Spleen (tissue), 13 donors: ENCODE measurements at places on chromosomes 12 and 14.
A peak's percentile ranks its signal among the peaks of the same experiment; 100 is the strongest.

DNA sequence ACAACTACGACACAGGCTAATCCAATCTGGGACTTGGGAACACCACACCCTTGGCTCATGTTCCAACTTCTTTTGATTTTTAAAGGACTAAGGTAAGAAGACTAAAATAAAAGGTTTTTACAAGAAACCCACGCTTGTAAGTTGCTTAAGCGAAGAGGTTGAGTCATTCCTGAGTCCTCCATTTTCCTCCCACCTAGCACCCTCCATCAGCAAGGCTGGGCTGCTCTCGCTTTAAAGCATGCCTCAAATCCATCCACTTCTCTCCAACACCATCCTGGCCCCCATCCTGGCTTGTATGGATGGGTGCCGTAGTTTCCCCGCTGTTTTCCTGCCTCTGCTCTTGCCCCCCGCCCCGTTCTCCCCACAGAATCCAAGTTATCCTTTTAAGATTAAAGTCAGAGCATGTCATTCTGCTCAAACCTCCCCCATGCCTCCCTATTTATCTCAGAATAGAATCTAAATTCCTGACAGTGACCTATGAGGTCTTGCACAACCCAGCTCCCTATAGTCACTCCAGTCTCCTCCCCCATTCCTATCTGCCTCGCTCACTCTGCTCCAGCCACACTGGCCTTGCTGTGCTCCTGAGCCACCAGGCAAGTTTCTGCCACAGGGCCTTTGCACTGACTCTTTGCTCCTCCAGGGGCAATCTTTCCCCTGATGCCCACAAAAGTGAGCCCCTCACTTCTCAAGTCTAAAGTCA, 34.5 kb downstream of the SCARB1 start:
- no peaks in the 10 kb centered on the region for H3K36me3 ChIP-seq
- H3K4me1 ChIP-seq: no peaks in the 10 kb centered on the region
- H3K27me3 ChIP-seq: no peaks in the 10 kb centered on the region
- H3K4me3 ChIP-seq: no peak overlapping the region

DNA sequence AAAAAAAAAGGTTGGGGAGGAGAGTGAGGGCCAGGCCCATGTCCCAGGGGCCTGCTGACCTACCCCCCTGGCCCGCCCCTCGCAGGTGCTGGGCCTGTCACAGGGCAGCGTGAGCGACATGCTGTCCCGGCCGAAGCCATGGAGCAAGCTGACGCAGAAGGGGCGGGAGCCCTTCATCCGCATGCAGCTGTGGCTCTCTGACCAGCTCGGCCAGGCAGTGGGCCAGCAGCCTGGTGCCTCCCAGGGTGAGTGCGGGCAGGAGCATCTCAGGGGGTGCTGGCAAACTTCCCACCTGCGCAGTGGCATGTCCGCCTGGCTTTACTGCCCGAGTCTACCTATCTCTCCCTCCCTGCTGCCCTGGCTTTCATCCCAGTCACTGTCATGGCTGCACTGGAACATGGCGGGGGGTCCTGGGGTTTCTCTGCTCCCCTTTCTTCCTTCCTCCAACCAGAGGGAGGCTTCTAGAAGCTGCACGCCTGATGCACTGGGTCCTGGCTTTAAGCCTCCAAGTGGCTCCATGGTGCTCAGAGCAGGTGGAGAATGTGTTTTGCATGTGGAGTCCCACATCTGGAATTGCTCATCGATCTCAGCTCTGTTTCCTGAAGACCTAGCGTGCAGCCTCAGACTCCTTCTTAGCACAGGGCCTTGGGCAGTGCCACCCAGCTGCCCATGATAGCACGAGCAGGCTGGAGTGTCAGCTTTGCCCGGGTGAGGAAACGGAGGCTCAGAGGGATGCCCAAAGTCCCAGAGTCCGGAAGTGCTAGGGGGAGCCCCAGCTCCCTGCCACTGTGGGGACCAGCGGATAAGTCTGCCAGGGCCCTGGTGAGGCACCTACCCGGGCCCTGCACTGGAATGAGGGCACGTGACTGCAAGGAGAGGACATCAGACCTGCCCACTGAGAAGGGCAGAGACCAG, 46.3 kb downstream of the PHETA1 start:
- H3K27ac ChIP-seq: no peak overlapping the region
- no peaks in the 10 kb centered on the region for H3K27me3 ChIP-seq
- H3K4me3 ChIP-seq: no peak overlapping the region
- DNase-seq: no peak

- no peak overlapping the region for H3K4me3 ChIP-seq
- no peak for DNase-seq
- no peak overlapping the region for H3K27ac ChIP-seq
- H3K4me1 ChIP-seq: peaks cover 52% of the 10 kb centered on the region
- H3K27me3 ChIP-seq: peaks cover 8% of the 10 kb centered on the region
These were observed 32.7 kb upstream of the DLK1 start for GRCh38 chr14:100693877-100694578.

GRCh38 chr14:43900173-43900655, 606.9 kb downstream of the FSCB start:
- no peaks in the 10 kb centered on the region for H3K27me3 ChIP-seq
- no peak for DNase-seq
- H3K36me3 ChIP-seq: no peaks in the 10 kb centered on the region
- no peak overlapping the region for H3K27ac ChIP-seq
- no peaks in the 10 kb centered on the region for H3K4me1 ChIP-seq
- H3K4me3 ChIP-seq: no peak overlapping the region

GRCh38 chr12:40953076-40953475, 235.0 kb upstream of the PDZRN4 start:
- no peak for DNase-seq
- H3K36me3 ChIP-seq: no peaks in the 10 kb centered on the region
- H3K4me3 ChIP-seq: no peak overlapping the region
- H3K27me3 ChIP-seq: no peaks in the 10 kb centered on the region
- no peaks in the 10 kb centered on the region for H3K4me1 ChIP-seq

DNA sequence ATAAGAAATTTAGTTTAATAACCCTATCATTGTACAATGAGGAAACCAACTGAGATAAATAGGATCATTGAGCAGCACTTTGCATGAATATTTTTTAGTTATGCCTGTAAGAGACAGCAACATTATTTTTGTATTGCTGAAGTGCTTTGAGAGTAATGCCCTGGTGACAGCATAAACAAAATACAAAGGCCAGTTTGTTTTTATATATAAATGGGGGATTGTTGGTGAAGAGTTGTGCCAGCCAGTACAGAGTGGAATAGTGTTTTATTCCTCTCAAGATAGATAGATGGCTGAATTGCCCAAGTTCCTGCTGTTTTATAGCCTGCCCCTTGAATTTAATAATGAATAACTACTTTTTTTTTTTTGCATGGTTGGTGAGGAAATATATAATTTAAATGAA, 101.8 kb downstream of the CNTN1 start:
- H3K4me1 ChIP-seq: no peaks in the 10 kb centered on the region
- DNase-seq: no peak
- H3K27me3 ChIP-seq: no peaks in the 10 kb centered on the region
- no peak overlapping the region for H3K4me3 ChIP-seq
- no peak overlapping the region for H3K27ac ChIP-seq

GRCh38 chr14:56243110-56243509, 124.9 kb downstream of the PELI2 start:
- no peaks in the 10 kb centered on the region for H3K36me3 ChIP-seq
- DNase-seq: no peak
- no peak overlapping the region for H3K27ac ChIP-seq
- no peaks in the 10 kb centered on the region for H3K27me3 ChIP-seq

DNA sequence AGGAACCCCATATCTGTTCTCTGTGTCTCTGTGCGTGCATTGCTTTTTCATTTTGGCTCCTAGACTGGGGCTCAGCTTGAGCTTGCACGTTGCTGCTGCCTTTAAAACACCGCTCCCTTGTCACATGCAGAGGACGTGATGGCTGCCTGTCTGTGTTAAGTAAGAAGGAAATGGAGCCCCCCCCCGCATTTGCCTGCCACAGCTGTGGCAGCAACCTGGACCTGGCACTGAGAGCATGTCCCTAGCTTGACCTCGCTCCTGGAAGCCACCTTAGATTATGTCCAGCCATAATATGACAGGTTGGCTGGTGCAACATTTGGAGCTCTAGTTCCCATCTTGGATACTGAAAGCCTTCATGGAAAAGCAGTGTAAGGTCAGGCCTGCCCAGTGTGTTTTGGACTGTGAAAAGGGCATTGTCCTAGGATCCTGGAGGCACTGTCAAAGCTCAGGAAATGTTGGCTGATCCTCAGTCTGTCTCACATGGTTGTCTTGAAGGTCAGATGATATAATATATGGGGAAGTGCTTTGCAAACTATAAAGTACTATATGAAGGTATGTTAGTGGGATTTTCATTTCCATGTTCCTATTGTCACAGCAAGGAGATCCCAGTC, 73.8 kb downstream of the PRKCH start:
- H3K4me3 ChIP-seq: no peak overlapping the region
- no peaks in the 10 kb centered on the region for H3K27me3 ChIP-seq
- peaks cover 100% of the 10 kb centered on the region for H3K4me1 ChIP-seq
- no peaks in the 10 kb centered on the region for H3K36me3 ChIP-seq
- no peak for DNase-seq

GRCh38 chr14:65132855-65133254, 30.5 kb upstream of the MAX start:
- no peaks in the 10 kb centered on the region for H3K36me3 ChIP-seq
- DNase-seq: no peak
- H3K27ac ChIP-seq: no peak overlapping the region

DNA sequence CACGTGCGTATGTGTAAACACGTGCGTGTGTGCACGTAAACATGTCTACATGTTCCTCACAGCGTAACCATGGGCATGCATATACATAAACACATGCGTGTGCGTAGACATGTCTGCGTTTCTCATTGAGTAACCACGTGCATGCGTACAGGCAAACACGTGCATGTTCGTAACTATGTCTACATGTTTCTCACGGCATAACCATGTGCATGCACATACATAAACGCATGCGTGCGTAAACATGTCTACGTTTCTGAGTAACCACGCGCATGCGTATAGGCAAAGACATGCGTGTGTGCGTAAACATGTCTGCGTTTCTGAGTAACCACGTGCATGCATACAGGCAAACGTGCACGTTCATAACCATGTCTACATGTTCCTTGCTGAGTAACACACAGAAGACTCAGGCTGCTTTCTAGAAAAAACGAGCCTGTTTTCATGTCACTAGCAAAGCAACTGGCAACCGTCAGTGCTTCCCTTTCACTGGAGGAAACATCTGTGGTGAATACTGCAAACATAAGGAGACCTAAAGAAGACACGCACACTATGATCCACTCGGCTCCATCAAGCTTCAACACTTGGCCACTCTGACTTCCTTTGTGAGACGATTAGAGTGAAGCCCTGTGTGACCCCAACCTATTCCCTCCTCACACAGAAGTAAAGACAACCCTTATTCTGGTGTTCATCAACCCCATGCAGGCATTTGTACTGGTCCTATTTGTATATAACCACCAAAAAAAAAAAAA, 28.8 kb downstream of the POLE start:
- no peak overlapping the region for H3K27ac ChIP-seq
- H3K4me3 ChIP-seq: no peak overlapping the region
- no peaks in the 10 kb centered on the region for H3K27me3 ChIP-seq
- peaks cover 100% of the 10 kb centered on the region for H3K36me3 ChIP-seq
- DNase-seq: no peak

DNA sequence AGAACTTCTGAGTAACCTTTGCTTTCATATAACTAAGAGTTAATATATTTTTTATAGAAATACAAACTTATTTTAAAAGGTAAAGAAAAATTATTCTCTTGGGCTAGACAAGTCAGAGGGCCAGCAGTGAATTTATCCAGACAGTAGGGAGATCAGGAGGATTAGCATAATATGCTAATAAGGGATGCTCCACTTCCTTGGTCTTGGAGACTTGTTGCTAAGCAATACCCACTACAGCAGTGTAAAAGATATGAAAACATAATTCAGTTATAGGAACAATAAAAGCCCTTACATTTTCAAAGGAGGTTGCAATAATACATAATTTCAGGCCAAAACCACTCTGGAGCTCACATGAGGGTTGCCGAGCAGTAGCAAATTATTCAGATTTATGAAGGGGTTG, 615.6 kb downstream of the KCNH5 start:
- H3K4me3 ChIP-seq: no peak overlapping the region
- H3K27me3 ChIP-seq: no peaks in the 10 kb centered on the region
- H3K36me3 ChIP-seq: no peaks in the 10 kb centered on the region
- no peaks in the 10 kb centered on the region for H3K4me1 ChIP-seq

DNA sequence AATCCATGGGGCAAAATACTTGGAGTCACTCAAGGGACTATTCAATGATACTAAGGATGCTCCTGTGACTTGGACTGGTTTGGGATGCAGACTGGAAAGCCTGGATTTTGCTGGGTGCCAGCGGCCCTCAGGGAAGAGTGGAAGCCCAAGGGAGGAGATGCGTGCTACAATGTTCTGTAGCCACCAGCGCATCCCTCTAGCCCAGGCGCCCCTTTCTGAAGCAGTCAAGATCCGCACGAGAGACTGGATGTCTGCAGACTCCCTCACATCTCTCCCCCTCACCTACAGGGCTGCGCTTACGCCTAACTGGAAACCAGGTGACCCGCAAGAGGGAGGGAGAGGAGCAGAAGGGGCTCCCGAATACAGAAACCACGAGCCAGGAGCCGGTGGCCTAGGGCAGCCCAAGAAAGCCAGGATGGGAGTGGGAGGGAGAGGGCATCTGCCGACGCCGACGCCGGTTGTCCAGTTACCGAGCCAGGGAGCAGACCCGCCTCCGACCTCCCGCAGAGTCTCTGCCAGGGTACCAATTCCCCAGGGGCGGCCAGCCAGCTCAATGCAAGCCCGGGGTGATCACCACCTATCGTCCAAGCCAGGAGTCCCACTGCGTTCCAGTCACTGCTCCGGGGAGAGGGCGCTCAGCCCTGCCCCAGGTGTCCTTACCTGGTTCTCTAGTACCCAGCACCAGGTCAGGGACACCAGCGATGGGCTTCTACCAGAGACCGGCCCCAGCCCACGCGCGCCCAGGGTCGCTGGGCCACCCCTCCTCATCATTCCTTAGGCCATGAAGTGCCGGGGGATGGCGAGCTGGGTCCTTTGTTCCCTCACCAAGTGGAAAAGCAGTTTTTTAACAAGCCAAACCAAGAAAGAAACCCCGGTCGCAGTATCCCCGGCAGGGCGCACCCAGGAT, 1.2 kb downstream of the NTN4 start:
- DNase-seq: no peak
- peaks cover 17% of the 10 kb centered on the region for H3K4me1 ChIP-seq
- peak overlapping the region; percentile 62 for H3K4me3 ChIP-seq
- H3K36me3 ChIP-seq: peaks cover 8% of the 10 kb centered on the region
- peak overlapping the region; percentile 85 for H3K27ac ChIP-seq

- H3K4me3 ChIP-seq: peak overlapping the region; percentile 76
- H3K27ac ChIP-seq: peak overlapping the region; percentile 97
- peaks cover 22% of the 10 kb centered on the region for H3K4me1 ChIP-seq
- H3K27me3 ChIP-seq: no peaks in the 10 kb centered on the region
- DNase-seq: no peak
These were observed 1.1 kb upstream of the NUDT4 start for GRCh38 chr12:93376436-93377251.

- no peak overlapping the region for H3K27ac ChIP-seq
- no peaks in the 10 kb centered on the region for H3K27me3 ChIP-seq
- no peak overlapping the region for H3K4me3 ChIP-seq
- peaks cover 99% of the 10 kb centered on the region for H3K36me3 ChIP-seq
- no peak for DNase-seq
These were observed 33.2 kb downstream of the RFLNA start for GRCh38 chr12:124328116-124328515.
